Retina (tissue), 1 donor: ENCODE measurements at places on chromosomes 11 and 22.

DNA sequence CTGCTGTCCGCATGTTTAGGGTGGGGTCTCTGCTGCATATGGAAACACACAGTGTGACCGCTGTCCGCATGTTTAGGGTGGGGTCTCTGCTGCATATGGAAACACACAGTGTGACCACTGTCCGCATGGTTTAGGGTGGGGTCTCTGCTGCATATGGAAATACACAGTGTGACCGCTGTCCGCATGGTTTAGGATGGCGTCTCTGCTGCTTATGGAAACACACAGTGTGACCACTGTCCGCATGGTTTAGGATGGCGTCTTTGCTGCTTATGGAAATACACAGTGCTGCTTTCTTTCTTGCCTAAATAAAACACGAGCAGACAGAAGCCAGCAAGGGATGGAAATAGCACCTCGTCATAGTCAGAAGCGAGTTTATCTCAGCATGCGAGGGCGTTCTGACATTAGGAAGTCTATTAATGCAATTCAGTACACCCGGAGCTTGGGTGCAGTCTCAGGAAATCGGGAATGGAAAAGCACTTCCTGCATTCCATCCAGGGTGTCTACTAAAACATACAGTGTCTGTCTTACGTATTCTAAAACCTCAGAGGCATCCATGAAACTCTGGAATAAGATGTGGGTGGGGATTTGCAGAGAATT is 32.6 kb upstream of the TOLLIP start:
- no peak for DNase-seq

DNA sequence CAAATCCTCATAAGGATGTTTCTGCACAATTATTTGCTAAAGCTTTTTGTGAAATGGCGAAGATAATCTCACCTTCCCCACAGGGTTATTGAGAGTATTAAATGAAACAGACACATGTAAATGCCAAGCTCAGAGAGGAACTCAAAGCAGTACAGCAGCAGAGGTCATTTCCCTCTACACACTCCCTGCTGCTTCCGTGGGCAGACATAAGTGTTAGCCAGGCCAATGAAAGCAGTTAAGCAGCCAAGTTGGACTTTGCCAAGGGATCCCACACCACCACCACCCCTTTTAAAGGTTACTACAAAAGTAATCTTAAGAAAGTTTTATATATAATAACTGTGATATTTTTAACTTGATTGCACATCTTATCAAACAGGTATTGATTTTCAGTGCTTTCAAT is 4.0 kb upstream of the FAM111A start:
- DNase-seq = no peak

DNA sequence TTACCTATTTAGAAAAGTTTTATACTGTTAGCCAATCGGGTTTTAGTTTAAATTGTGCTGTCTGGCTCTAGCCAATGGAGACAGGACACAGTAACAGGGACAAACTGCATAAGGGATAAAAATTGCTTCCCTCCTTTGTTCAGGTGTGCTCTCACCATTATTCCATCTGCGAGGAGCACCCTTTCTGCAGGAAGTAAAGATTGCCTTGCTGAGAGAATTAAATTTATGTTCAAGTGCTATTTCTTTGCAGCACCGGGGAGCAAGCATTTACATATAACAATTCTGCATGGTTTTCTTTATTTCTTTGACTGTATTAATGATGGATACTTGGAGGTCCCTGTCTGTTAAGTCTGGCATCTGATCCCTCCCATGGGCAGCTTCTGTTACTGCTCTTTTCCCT is 80.5 kb downstream of the BRD1 start:
- no peak for DNase-seq

DNA sequence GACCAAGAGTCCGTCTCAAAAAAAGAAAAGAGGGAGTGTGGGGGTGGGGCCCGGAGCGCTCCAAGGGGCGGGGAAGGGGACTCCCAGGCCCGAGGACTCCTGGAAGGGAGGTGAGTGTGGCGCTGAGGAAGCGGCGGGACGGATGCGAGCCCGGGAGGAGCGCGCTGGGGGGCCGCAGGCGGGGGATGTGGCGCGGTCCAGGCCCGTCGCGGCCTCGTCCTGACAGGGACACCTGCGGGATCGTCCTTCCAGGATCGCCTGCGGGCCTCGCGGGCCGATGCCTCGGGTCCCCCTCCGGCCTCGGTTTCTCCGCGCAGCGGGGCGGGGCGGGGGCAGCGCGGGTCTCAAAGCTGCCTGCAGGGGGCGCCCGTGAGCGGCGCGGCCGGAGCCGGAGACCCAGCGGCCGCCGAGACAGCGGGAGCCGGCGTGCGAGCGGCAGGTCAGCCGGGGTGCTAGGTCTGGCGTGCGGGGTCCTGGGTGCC is 3.8 kb upstream of the ADORA2A start:
- DNase-seq = peak; percentile 59

- DNase-seq = no peak
Observed at GRCh38 chr11:80587906-80588305, 1147.1 kb upstream of the TENM4 start.

DNA sequence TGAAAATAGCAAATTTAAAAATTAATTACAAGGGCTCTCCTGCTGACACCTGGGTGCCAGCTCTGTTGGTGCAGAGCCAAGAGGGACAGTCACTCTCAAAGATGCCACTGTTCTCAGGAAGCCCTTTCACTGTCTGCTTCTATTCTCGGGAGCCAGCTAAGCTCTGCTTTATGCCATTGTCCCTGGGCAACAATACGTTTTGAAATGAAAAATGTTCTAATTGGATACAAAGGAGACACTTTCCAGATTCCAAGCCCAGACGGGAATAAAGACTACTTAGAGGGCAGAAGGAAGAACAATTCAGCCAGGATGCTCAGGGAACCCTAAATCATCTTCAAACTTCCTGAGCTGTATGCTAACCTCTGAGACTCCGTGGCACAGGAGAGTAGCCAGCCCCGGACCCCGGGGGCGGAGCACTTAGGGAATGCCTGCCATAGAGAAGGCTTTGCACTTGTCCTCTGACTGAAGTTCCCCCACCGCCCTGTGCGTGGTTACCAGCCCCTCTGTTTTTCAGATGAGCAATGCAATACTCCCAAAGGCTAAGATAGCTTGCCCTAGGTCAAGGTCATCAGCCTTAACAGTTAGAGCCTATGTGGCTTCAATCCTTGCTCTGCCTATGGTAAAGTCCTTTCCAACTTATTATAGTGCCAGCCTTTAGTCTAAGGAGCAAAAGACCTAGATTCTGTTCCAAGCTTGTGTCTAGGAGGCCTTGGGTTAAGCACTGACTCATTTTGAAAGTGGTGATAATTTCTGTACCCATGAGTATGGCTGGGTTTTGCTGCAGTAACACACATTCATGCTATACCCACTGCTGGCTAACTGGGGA is 150.9 kb downstream of the CACNA1I start:
- no peak for DNase-seq

DNA sequence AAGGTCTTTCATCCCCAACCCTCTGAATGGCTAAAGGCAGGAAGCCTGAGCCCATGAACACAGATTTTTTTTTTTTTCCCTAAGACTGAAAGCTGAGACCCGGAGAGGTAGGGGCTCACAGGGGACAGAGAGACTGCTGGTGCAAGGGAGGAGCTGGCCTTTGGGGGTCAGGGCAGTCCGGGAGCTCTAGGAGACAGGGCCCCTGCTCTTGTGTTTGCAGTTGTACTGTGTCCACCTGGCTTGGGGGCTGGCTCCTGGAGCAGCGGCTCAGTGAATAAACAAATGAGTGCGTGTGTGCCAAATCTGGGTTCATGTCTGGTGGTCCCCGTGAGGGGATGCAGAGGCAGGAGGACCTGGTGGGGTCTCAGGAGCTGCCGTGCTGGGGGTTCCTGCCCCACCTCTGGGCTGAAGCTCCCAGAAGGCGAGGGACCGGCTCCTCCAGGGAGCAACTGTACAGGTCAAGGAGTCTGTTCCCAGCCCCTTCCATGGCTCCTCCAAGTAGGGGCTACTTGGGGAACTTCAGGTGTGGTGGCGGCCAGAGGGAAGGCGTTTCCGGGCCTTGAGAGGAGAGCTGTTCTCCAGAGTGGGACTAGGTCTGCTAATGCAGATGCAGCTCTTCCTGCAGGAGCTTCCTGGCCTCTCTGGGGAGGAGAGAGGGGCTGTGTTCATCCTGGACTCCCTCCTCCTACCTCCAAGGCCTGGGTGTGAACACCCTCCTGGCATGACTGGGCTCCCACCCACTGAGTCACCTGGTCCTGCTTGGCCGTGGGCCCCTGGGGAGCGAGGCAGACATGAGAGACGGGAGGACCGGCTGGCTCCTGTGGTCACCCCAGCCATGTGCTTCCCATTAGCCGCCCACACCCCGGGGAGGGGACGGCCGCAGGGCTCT is 57.6 kb downstream of the FBXO7 start:
- DNase-seq = peak; percentile 42

DNA sequence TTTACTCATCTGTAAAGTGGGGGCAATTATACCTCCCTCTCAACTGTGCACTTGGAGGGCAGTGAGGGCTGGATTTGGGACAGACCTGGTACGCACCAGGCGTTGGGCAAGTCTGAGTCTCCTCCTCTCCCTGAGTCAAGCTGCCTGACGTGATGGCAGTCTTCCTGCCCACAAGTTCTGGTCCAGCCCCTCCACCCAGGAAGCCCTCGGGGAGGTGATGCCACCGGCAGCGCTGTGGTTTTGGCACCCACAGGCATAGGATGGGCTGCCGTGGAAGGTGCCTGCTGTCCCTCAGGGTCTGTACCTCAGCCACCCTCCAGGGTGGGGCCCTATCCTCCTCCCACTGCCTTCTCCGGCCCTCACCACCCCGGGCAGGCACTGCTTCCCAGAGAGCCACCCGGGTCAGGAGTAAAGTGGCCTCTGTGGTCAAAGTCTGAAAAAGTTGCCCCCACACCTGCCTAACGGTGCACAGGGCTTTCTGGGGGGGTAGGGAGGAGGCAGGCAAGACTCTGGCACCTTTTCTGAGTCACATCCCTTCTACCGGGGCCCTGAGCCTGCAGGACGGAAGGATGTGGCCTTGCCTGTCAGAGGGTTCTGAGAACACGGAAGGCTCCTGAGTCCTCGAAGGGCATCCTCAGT is 6.5 kb upstream of the APOBEC3H start:
- DNase-seq = no peak

DNA sequence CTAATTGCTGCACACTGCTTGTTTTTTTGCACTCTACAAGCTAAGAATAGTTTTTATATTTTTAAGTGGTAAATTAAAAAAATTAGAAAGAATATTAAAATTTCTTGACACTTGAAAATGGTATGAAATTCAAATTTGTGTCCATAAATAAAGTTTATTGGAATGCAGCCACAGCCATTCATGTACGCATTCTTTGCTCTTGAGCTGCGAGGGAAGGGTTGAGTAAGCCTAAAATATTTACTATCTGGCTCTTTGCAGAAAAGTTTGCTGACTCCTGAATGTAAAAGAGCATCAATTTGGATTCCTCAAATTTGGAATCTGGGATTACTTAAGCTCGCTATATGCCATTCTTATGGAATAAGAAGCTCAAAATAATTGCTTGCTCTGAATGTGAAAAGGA is 3.4 kb upstream of the ADAMTS8 start:
- no peak for DNase-seq

DNA sequence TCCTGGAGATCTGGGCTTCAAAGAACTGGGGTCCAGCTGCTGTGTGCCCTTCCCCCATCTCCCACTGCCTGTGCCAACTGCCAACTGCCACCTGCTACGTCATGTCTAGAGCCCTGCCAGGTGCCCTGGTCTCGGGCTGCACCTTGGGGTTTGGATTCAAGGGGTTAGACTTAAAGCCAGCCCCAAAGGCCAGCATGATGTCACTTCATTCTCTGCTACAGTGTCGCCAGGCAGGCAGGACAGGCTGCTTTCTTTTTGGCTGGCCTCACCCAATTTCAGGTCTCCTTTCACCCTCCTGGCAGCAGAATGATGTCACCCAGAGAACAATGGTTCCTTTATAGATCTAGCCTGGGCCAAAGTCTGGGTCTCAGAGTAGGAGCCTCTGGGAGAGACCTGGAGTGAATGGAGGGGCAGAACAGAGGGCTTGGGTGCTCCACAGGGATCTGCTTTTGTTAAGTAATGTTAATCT is 79.5 kb upstream of the CRYBB3 start:
- DNase-seq = peak; percentile 51

DNA sequence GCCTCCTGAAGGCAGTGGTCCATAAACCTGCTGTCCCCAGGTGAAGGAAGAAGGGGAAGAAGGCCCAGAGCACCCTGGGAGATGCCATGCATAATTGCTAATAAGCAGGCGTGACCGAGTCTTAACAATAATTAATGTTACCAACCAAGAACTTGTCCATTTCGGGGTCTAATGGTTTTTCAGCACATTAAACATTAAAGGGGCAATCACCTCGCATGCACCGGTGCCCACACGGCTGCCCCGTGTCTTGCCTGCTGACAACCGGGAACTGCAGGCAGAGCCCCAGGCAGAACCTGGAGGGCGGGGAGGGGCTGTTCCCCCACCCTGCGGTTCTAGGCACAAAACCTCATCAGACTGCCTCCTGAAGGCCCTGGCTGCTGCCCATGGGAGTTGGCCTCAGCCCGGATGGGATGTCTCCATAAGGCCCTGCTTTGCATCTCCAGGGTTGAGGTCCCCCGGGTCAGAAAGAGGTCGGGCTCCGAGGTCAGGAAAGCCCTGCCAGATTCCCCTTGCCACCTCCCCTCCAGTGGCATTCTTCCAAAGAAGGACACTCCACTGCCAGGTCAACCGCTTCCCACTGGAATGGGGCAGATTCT is 169.0 kb downstream of the BUD13 start:
- DNase-seq = no peak

- DNase-seq = no peak
Observed at GRCh38 chr22:46193898-46194310, 43.6 kb downstream of the PPARA start.

DNA sequence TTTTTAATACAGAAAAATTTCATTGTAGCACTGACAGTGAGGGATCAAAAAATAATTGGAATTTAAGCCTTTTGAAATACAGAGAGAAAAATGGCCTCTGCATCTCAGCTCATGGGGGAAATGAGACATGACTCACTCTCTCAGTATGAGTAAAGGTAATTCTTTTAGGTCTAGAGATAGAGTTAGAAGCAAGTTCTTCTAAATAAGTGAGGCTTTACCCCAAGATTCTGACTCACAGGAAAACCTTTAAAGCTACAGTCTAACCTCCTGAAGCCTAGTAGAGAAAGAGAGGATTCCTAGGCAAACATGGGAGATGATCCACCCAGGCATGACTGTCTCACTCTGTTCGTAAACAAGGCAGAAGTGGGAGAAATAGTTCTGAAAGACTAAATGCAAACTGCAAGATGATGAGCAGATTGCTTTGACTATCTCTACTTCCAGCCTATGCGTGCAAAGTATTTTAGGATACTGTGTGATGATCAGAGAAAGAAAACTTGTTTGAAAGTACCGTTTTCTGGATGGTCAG is 1003.3 kb upstream of the CCDC90B start:
- peak; percentile 16 for DNase-seq

DNA sequence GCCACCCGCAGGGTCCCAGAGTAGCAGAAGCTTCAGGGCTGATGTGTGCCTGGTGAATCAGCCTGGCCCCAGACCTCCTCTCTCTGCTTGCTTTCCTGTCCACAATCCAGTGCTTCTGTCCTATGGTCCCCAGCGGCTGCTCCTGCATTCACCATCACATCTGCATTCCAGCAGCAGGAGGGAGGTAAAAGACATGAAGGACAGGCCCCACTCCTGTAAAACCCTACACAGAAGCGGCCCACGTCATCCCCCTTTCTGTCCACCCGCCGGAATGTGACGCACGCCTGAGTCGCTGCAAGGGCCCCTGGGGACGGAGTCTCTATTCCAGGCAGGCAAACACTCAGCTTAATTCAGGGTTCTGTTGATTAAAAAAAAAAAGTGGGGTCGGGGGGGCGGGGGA is 58.3 kb downstream of the CDKN1C start:
- no peak for DNase-seq

GRCh38 chr11:26914968-26915367 is 78.9 kb upstream of the FIBIN start:
- no peak for DNase-seq

- DNase-seq = no peak
Observed at GRCh38 chr11:76597533-76598425, 72.8 kb downstream of the LRRC32 start.
